ENCODE measurements at places on chromosomes 7 and 10.

DNA sequence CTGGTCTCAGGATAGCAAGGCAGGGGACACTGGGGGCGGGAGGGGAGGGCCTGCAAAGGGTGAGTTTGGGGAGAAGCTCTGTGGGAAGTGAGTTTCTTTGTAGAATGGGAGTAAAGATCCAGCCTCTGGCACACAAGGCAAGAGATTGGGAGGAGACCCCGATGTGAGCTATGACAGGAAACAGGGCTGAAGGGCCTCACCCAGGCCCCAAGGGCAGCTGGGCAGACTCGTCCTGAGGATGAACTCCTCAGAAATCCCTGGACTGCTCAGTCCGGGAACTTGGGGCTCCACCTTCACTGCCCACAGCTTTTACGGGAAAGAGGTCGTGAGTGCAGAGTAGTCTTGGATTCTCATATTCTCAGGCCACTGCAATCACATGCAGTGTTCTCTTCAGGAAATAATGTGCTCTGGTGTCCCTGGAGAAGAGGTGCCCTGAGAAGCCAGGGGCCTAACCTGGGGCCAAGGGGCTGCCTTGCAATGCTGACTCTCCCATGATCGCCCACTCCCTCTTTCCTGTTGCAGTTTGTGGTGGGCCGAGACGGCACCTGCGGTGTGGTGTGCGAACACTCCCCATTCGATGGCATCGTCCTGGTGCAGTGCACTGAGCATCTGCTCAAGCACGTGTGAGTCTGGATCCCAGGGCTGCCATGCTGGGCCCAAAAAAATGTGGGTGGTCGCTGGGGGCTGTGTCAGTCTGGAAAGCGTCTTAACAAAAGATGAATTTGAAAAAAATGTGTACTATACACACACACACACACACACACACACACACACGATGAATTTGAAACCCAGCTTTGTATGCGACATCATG, 31.3 kb upstream of the C10orf53 start:
- no peak for DNase-seq

- DNase-seq: no peak
These were observed 32.5 kb downstream of the ZNF277 start for GRCh38 chr7:112238852-112239610.

DNA sequence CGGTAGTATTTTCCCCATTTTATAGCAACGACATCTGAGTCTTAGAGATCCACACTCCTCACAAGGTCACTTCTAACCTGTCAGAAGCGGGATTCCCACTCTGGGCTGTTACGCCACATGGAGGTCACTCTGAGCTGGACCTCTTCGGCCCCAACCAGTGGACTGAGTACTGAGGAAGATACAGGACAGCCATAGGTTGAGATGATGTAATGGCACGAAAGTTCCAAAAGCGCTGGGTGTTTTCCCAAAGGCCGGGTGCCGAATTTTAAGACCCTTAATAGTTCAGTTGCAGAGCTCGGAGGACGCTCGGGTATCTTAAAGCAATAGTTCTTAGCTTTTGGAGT, 699 bp downstream of the GHITM start:
- DNase-seq: no peak

- no peak for DNase-seq
These were observed 17.4 kb upstream of the SLC35G1 start for GRCh38 chr10:93876381-93876780.

GRCh38 chr10:125097409-125098070, 62.8 kb downstream of the CTBP2 start:
- no peak for DNase-seq

Data from CD14-positive monocyte (primary cell).